ENCODE measurements at places on chromosomes 1 and 21. TPM values are rescaled to one million over a fixed set of nuclear protein-coding genes. Genes with fewer than 3 reads are reported as not detected.
A peak's percentile ranks its signal among the peaks of the same experiment; 100 is the strongest.

IGSF9 gene
- total RNA-seq, result not detected

GJA5 gene
- 0.87 TPM for total RNA-seq

- no peak for DNase-seq
Measured at GRCh38 chr21:46667741-46668380, 32.4 kb downstream of the PRMT2 start.

PDZK1IP1 gene
- not detected for total RNA-seq

DNA sequence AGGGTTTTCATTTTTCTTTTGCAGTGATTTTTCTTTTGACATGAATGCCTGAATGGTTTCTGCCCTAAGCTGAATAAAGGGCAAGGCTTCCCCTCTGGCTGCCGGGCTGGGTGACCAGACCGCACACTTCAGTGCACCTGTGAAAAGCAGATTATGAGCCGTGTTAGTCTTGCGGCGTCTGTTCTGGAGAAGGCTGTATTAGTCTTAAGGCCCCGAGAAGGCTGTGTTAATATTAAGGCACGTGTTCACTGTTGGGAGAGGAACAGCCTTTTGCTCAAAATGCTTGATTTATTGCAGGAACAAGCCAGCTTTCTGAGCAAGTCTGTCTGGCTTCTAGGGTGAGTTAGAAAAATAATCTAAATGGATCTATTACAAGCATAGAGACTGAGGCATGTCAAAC lies 54.7 kb upstream of the DNAH14 start:
- no peak for DNase-seq

NHLH1 gene
- total RNA-seq, result not detected

SAMD13 gene
- 1.7 TPM for total RNA-seq

- DNase-seq, result peak; percentile 46
Measured at GRCh38 chr1:241985787-241986186, 13.1 kb downstream of the MAP1LC3C start.

GRCh38 chr1:32104127-32104526 lies 3.7 kb upstream of the KPNA6 start:
- no peak for DNase-seq

- no peak for DNase-seq
Measured at GRCh38 chr1:82586473-82586872, 785.7 kb downstream of the ADGRL2 start.

CRNN gene
- total RNA-seq, result not detected

RAB29 gene
- total RNA-seq, result 20.4 TPM

CD1C gene
- not detected for total RNA-seq

PPM1J gene
- total RNA-seq, result 0.65 TPM

PROX1 gene
- 86.7 TPM for total RNA-seq

DNA sequence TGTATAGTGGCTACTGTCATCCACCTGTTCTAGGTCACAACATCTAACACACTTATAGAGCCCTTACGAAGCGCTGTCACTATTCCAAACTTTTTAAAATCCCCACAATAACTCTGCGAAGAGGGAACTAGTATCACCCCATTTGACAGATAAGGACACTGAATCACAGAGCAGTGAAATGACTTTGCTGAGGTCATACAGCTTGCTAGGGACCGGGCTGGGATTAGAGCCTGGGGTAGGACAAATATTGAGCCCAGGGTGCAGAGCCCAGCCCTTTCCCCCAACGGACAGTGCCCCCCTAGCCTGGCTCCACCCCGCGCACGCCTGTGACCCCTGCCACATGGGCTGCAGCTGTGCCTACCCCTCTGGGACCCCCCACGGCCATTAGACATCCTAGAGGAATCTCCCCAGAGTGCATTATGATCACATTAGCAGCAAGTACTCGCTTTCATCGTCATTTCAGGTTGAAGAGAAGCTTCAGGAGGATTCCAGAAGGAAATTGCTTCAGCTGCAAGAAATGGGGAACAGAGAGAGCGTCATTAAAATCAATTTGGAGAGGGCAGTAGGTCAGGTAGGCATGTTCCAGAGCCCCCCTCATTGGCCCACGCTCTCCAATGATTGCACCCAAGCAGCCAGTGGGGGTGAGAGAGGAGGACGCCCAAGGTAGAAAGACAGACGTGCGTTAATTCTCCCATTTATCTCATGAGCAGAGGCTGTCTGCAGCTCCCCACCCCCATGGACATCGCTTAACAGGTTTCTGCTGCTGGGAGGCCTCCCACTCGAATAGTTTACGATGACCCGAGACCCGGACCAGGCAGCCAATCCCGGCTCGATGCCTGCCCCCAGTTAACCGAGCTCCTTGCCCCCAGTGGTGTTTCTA lies 77.2 kb downstream of the FHAD1 start:
- DNase-seq, result no peak

DNA sequence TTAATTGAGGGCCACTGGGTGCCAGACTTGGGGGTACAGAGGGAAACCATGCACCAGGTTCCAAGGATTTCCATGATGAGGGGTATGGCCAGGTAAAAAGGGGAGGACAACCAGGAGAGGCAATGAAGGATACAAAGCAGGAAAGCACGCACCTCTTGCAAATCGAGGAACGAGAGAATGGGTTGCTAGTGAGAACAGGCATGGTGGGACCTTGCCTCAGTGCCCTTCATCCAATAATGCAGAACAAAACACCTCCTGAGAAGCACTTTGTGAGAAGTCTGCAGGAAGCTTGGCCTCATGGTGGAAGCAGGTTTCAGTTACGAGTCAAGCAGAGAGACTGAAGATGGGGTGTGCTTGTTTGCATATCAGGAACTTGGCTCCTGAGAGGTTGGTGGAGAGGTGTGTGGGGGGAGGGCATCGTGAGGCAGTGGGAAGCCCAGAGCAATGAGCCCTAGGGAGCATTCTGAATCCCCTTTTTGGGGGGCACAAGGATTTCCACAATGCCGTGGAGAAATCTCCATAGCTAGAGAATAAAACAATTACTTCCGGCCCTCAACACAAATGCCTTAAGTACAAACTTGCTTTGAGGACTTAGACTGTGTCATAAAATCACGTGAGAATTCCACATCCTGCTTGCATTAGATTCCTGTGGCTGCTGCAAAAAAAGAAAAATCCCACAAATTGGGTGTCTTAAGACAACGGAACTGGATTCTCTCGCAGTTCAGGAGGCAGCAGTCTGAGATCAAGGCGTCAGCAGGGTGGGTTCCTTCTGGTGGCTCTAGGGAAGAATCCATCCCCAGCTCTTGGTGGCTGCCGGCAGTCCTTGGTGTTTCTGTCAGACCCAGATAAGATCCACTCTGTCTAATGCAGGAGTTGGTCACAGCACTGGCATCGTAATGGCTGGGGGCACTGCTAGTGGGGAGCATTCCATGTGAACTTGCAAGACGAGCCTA lies 54.9 kb upstream of the BACE2 start:
- DNase-seq, result no peak

RGS18 gene
- total RNA-seq, result not detected

DNA sequence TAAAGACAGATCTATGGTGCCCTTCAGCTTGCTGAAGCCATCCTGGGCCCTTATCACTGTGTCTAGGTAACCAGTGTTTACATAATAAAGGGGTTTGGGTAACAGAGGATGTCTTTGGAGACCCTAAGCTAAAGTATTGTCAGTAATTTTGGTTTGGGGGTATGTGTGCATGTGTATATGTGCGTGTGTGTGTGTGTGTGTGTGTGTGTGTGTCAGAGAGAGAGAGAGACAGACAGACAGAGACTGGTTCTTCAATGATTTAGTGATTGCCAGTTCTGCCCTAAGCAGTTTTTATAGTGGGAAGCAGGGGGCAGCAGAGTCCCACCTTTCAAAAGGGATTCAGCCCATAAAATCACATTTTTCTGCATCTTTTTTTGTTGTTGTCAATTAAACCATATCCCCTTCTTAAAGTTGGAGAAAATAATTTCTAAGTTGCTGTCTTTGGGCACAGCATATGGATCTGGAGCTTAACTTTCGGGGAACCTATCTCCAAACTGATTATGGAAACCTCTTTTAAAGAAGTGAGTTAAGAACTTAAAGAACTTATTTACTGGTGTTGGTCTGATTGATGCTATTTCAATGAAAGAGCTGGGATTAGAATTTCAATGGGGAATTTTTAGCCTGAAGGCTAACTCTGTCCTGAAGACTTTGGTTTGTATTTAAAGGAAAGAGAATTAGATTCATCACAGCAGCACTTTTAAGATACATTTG lies 51.1 kb downstream of the ZNF326 start:
- DNase-seq, result peak; percentile 48

- DNase-seq, result peak; percentile 78
Measured at GRCh38 chr1:22888320-22889075, 84.2 kb downstream of the LACTBL1 start.

DNA sequence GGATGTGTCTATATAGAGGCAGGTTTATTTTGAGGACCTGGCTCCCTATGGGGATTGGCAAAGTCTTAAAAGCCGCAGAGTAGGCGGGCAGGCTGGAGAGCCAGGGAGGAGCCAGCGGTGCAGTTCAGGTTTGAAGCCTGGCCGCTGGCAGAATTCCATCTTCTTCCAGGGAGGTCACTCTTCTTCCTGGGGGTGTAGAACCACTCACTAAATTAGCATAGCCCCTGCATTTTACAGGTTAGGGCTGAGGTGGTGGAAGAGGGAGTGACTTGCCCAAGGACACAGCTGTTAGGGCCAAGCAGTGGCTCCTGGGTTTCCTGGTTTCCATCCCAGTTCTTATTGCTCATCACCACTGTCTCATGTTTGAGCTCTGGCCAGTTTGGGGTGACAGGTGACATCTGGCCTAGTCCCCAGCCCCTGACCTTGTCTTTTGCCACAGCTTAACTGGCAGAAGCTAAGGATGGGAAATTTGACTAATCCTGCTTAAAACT lies 1.4 kb downstream of the PINK1 start:
- DNase-seq, result peak; percentile 17

GRCh38 chr1:235950318-235950717 lies 83.6 kb upstream of the LYST start:
- DNase-seq, result no peak

DNA sequence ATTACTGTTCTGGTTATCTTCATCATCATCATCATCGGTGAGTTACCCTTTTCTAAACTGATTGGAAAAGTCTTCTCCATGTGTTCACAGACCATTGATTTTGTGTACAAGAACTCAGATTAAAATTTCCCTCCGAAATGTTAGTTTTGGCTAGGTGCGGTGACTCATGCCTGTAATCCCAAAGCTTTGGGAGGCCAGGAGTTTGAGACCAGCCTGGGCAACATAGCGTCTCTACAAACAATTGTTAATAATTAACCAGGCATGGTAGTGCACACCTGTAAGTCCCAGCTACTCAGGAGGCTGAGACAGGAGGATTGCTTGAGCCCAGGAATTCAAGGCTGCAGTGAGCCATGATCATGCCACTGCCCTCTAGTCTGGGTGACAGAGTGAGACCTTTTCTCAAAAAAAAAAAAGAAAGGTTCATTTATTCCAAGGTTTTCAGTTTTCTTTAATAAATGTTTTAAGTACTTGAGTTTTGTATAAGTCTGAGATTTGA lies 5.9 kb upstream of the PER3 start:
- DNase-seq, result no peak

NCF2 gene
- total RNA-seq, result under 0.01 TPM

DNA sequence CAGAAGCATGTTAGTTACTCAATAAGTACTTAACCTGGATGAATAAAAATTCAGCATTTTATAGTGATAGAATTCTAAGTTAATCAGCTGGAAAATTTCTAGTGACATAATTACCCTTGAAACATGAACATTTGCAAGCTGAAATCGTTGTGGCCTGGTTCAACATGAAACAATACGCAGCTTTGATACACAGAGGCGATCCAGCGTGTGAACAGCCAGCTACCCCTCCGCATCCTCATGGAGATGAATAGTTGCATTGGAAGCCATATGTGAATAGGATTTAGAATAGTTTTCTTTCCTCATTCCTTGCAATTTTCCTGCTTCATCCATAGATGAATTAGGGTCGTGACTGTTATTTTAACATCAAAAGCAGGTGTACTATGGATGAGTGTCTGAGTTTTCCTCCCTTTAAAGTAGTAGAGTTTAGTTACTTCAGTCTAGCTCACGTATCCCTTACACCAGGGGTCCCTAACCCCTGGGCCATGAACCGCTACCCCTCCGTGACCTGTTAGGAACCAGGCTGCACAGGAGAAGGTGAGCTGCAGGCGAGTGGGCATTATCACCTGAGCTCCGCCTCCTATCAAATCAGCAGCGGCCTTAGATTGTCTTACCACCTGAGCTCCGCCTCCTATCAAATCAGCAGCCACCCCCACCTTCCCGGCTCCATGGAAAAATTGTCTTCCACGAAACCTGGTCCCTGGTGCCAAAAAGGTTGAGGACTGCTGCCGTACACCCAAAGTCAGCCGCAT lies 6.2 kb upstream of the TARBP1 start:
- no peak for DNase-seq

SLC5A3 gene
- 39.7 TPM for total RNA-seq

- no peak for DNase-seq
Measured at GRCh38 chr1:23763041-23763577, 15.1 kb upstream of the PITHD1 start.

- DNase-seq, result no peak
Measured at GRCh38 chr1:64516301-64516700, 46.4 kb downstream of the CACHD1 start.

ITLN2 gene
- not detected for total RNA-seq

GRCh38 chr21:36981049-36981391 lies 14.6 kb upstream of the HLCS start:
- no peak for DNase-seq

OR2T29 gene
- not detected for total RNA-seq

DNA sequence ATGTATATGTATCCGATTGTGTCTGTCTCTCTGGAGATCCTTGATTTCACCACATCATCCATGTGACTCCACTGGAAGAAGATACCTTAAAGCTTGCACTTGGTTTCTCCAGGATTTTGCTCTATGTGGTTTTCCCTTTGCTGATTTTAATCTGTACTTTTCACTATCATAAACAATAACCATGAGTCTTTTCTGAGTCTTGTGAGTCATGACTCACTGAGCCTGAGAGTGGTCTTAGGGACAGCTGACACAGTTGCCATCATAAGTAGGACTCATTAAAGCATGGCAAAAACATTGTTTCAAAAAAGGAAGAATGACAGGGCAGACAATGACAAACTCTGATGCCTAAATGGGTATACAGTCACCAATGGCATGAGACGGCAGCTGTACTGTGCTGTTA lies 226.2 kb downstream of the AKT3 start:
- DNase-seq, result no peak

- no peak for DNase-seq
Measured at GRCh38 chr1:100423832-100424337, 71.6 kb downstream of the CDC14A start.

DNA sequence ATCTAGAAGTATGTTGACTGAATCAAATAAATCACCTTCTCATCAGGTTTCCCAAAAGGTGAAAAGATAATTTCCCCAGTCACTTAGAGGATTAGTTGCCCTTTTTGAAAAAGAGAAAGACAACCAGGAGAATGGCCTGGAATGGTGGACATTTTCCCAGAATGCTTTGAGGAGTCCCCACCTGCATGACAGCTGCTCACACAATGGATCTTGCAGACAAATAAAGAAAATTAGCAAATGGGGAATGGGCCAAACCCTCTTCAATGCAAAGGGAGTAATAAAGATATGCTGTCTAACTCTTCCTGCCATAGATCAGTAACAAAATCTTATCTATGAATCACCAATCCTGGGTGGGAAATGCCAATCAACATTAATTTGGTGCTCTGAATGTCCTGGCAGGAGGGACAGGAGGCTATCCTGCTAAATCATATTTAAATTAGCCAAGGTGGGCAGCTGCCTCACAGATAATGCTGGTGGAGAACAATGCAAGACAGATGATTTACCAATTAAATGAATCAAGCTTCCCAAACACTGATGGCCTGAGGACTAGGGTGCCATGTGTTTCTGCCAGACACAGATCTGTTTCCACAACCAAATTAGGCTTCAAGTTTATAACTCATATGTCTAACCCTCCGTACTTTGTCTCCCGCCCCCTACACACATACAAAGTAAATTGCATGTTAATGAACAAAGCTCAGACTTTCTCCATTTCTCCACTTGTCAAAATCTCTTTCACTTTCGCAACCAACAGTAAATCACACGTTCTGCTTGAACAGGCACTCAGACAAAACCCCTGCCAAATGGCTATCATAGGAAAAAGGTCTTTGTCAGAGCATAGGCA lies 488.0 kb upstream of the PLXNA2 start:
- DNase-seq, result peak; percentile 52

FBXO44 gene
- total RNA-seq, result 7.4 TPM

Data from lung microvascular endothelial cell (primary cell).